ENCODE measurements at places on chromosomes 13 and 19. TPM values are rescaled to one million over a fixed set of nuclear protein-coding genes. Genes with fewer than 3 reads are reported as not detected.

GRCh38 chr13:75372517-75372916, 109.5 kb downstream of the TBC1D4 start:
- no peak for DNase-seq

- DNase-seq: no peak
These were observed 289.9 kb downstream of the DIAPH3 start for GRCh38 chr13:59873856-59874255.

DNA sequence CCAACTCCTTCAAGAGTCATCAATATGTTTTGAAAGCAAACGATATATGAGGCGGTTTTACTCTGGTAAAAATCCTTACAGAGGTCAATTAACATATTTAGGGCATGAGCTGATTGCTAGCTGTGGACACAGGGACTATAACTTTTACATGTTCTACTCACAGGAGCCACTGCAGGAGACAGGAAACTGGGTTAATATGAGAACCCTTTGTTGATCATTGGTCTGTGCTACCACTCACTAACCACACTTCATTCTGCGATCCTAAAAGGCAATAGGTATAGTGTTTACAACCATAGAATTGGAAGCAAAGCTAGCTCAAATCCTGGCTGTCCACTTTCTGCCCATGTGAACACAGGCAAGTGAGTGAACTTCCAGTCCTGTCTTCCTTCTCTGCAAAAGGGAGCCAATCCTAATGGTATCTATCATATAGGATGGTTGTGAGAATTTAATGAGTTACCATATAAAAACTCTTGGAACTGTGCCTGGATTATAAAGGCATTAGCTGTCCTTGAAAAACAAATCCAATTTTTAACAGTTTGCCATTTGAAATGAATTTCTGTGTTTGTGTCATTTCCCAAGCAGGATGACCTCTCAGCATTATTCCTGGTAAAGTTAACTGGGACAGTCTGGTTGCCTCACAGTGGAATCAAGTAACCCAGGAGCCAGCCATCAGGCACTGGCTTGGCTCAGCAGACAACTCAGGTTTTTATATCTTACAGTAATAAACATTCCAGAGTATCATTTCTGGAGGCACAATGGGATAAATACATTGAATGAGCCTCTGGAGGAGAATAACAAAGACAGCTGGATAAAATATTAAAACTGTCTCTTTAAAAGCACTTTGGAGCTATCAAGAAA, 29.8 kb upstream of the RAP2A start:
- no peak for DNase-seq

DNA sequence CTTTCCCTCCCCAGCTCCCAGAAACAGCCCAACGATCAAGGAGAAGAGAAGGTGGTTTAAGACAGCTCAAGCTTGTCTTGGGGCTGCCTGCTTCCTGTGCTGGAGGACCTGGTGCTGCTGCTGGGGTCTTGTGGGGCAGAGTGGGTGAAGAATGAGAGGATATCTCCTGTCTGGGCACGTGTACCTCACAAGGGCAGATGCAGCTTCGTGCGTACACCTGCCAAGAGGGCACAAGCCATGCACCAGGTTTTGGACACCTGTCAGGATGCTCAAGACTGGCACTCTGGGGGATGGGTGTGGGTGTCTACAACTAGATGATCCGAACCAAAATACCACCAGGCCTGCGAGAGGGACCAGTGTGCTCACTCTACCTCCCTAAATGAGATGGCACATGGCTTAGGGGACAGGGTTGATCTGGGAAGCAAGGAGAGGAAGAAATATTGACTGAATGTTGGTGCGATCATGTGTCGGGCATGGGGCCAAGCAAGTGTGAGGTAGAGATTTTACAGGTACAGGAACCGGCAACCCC, 2.2 kb downstream of the CBY2 start:
- DNase-seq: no peak

DNA sequence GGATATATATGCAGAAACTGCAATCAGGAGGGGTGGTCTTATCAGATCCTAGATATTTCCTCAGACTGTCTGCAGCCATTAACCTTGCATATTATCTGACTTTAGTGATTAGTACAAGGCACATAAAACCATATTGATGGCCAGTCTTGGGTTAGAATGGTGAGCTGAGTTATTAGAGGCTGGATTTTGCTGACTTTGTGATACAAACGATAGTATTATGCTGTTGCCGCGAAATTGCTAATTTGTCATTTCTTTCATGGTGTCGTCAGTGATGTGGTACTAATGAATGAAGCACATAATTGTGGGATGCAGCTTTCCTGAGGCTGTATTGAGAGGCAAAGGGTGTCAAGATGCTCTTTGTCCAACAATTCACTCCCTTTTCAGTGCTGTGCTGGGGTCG, 172.5 kb downstream of the TEX29 start:
- no peak for DNase-seq

GRCh38 chr13:112760435-112760834, 70.6 kb downstream of the ATP11A start:
- DNase-seq: no peak

GRCh38 chr13:93233997-93234416, 7.4 kb downstream of the GPC6 start:
- no peak for DNase-seq

GRCh38 chr19:35534803-35535480, 1.7 kb downstream of the GAPDHS start:
- no peak for DNase-seq

Gene PBX4
- 3.9 TPM for total RNA-seq

Gene F2RL3
- 0.63 TPM for total RNA-seq

Gene EFNA2
- total RNA-seq: 0.32 TPM

Gene MRI1
- 23.3 TPM for total RNA-seq

Gene SUGT1
- total RNA-seq: 58.4 TPM

Gene ARHGEF1
- 20.1 TPM for total RNA-seq

Gene CPAMD8
- 11.3 TPM for total RNA-seq

Gene TPTE2
- 0.16 TPM for total RNA-seq

Gene SPINT2
- 52.0 TPM for total RNA-seq

Gene PLPPR3
- 2.1 TPM for total RNA-seq

Gene ZIC5
- total RNA-seq: not detected

Gene ADGRE3
- 0.16 TPM for total RNA-seq

All from urinary bladder (tissue), 4 donors.